Activated CD4-positive, alpha-beta T cell treated with anti-CD3 and anti-CD28 coated beads, Interleukin-2, amount 50 U/mL, for 16 hours (primary cell): ENCODE measurements at places on chromosomes 4 and X.

DNA sequence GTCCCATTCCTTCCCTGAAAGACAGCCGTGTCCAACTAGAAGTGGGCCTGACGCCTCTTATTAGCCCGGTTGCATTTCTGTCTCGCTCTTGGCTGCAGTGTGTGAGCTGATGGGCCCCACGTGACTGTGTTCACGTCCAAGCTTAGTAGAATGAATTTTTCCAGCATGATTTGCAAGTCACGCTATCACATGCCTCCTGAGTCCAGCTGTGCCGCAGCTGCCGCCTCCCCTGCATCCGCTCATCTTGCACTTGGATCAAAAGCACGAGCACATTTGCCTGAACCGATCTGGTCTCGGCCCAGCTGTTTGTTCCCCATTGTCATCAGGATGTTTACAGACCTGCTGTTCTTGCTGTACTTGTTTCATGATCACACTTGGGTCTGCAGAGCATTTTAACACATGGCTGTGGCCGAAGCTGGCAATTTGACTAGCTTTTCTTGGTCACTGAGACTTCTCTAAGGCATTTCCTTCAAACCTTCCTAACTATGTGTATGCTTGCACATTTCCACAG lies 126.5 kb downstream of the KIT start:
- no peak for DNase-seq

DNA sequence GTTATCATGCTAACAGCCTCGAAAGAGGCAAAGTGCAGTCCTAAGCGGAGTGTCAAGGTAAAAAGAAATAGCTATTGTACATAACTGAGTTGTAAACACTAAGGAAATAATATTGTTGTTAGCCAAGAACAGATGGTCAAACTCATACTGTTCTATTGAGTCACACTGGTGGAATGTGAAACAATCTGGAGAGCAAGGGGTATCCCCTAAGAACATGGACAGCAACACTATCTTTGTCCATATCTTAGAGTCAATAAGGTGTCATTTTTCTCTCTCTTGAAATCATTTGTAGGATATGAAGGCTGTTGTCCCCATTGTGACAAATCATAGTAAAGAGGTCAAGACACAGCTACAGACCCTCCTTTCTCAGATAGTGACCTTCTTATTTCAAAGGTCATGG lies 4.5 kb upstream of the PDGFC start:
- no peak for DNase-seq

DNA sequence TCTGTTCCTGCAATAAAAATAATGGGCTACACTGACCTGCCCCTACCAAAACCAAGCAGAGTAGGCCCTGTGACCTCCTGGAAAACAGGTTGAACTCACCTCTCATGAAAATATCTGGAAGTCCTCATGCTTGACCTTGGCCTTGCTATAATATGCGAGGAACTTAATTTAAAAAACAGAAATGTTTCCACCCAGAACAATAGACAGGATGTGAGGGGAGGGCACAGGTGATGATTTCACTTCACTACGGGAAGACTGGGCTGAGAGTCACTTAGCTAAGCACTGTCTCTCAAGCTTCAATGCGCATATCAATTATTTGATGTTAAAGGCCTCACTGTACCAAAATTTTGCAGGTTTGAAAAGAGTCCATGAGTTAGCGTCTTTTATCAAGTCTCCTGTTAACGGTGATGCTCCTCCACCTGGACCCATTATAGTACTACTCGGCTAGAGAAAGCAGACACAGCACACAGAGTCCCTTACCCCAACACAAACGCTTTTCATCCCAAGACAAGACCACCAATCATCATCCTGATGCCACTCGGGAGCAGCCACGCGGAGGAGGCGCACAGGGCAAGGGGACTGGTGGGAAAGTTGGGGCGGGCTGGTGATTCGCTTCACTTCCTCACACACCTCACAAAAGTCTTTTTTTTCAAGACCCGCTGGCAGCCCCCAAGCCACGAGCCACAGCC lies 25.9 kb downstream of the ZNF721 start:
- peak; percentile 6 for DNase-seq

- no peak for DNase-seq
Measured at GRCh38 chrX:102958794-102959193, 21.7 kb downstream of the RAB40AL start.

- DNase-seq: no peak
Measured at GRCh38 chr4:71608678-71609071, 175.2 kb downstream of the GC start.

DNA sequence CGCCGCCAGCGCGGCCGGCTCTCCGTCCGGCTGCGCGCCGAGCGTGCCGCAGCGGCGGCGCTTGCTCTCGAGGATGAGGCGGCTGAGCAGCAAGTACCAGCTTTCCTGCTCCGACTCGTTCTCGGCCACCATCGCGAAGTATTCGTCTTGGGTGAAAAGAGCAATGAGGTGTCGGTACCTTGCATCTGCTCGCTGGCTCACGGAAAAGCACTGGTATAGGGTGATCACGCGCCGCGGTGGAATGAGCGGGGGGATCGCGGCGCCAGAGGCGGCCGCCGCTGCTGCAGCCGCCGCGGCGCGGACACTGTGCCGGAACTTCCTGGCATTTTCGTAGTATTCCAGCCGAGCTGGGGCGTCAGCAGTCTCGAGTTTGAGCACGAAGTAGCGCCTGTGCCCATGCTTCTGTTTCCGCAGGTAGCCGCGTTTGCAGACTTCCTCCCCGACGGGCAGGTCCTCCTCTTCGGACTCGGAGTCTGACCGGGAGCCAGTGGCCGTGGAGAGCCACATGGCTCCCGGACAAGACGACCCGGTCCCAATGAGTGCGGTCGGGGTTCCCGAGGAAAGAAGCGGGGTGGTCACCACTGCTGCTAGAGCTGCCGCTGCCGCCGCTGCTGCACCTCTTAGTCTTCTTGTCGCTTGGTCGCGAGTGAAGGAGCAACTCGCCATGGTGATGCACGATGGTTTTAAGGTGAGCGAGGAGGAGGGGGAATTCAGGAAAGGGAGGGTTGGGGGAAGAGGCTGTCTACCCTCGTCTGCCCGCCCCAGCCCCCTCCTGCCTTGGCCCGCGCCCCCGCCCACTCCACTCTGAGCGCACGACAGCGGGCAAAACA lies 469 bp downstream of the IRS4 start:
- no peak for DNase-seq

- DNase-seq: no peak
Measured at GRCh38 chr4:164116286-164116685, 621.8 kb downstream of the TMA16 start.

- peak; percentile 65 for DNase-seq
Measured at GRCh38 chrX:149871940-149872339, 9.0 kb upstream of the MAGEA8 start.

DNA sequence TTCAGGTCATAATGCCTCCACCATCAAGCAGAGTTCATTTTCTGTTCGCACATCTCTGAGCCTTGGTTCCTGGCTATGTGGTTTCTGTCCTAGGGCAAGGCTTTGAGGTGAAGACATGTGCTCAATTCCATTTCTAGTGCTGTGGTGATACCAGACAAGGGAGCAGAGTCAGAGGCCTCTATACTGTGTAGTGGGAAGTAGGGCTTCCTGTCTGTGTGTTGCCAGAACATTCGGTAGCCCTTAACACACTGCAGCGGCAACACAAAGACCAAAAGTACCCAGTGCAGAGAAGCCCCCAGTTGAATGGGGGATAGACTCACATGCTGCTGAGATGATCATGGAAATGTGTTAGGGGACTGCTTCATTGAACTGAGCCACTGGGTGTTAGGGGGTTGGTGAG lies 56.4 kb downstream of the STARD8 start:
- no peak for DNase-seq

- no peak for DNase-seq
Measured at GRCh38 chr4:163736876-163737275, 242.4 kb downstream of the TMA16 start.

DNA sequence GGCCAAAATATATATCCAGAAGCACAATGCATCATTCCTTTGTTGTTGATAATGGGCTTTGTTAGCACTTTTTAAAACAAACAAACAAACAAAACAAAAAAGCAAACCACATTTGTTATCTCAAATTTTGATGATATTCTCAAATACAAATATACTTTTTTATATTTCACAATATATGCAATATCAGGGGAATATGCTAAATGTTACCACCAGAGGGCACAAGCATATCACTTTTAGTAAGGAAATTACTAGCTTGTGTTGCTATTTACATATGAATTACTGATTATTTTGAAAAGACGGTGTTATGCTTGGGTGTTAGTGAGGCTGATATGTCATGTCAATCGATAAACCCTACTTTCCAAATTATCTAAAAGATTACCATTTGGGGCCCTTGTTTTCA lies 29.1 kb downstream of the RIPPLY1 start:
- DNase-seq: peak; percentile 35

DNA sequence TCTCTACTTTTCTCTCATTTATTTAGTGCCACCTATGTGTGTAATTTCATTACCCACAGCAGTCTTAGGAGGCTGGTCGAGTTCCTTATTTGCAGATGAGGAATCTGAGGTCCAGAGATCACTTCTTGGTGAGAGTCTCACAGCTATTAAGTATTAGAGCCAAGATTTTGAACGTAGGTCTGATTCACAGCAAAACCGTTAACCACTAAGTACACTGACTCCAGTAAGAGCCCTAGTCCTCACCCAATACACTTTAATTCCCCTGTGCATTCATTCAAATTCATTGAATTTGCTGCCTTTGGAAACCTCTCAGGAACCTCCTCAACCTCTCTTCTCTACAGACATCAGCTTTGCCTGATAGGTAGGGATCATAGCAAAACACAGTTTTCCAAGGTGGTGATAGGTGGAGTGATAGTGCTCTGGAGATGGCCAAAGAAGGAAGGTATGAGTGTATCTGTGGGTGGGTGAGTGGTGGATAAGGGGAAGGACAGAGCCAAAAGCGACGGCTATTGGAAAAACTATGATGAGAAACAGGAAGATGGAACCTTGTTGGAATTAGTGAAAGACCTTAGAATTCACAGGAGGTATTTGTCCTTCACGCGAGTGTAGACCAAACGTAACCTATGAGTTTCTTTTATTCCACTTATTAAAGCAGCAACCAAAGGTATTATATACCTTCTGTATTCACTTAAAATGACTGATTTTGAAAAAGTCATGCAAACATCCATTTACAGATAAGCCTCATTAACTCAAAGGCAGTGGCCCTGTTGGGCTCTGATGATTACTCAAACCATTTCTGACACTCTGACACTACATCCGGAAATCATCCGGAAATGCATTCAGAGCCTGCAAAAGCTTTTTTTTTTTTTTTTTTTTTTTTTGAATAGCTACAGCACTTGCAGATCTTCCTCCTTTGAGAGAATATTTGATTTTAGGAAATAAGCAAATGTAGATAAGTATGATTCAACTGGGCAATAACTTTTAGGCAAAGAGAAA lies 6.3 kb downstream of the FMR1 start:
- DNase-seq: peak; percentile 71

DNA sequence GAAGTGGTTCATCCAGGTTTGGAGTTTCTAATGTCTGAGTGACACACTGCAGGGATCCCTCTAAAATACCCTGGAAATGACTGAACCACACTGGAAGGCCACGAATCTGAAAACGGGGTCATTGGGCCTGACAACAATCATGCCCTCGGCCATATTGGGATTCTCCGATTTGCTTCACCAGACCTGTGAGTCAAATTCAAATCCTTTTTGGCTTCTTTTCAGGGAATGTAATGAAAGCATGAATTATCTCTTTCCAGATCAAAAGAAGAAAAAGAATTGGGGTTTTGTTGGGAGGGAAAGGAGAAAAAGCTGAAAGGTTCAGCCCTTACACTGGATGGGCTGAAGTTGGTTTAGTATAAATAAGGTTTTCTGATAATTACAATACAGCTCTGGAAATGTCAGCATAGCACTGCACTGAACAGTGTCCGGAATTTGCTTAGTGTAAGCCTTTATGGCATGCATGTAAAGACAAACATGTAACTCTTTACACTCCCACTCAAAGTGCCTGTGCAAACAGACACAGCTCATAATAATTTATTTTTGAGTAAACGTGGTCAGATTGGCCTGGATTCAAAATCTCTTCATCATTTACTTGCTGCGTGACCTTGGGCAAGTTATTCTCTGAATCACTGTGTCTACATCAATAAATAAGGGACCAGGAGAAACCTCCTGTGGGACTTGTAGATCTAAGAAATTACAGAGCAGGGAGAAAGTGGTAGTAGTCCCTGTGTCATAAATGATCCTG lies 21.4 kb downstream of the CT47C1 start:
- no peak for DNase-seq

- DNase-seq: no peak
Measured at GRCh38 chr4:182286931-182287330, 43.7 kb downstream of the TENM3 start.

GRCh38 chrX:24371391-24371972 lies 11.0 kb downstream of the SUPT20HL1 start:
- DNase-seq: peak; percentile 68

DNA sequence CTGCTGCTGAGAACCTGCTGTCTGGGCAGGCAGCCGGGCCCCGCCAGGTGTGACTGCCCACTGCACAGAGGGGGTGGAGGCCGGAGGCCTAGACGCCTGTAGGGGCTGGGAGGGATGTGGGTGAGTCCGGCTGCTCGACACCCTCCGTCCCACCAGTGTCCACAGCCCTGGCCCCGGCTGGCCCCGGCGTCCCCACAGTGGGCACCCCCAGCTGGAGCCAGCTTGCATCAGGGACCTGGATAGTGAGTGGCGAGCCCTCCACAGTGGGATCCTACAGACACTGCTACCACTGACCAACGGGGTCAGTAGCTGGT lies 34.7 kb upstream of the SPON2 start:
- no peak for DNase-seq

GRCh38 chr4:120561648-120562047 lies 360.9 kb downstream of the PRDM5 start:
- DNase-seq: no peak

- DNase-seq: no peak
Measured at GRCh38 chr4:80060804-80061203, 12.2 kb downstream of the ANTXR2 start.

DNA sequence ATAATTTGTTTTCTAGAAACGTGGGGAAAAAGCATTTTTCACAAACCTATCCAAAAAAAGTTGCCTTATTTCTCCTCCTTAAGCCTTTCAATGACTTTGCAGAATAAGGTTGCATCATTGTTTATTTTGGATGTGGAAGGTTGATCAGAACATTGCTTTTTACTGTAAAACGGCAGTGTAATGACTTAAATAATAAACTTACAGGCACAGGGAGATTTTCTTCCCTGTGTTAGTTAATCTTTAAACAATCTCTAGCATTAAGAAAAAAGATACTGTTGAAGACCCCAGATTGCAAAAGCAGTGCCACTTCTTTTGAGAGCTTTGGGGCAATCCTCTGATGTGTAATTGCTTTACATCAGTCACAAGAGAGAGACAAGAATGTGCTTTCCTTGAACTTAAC lies 153.4 kb downstream of the ARX start:
- no peak for DNase-seq

GRCh38 chr4:13521047-13521446 lies 23.3 kb downstream of the NKX3-2 start:
- no peak for DNase-seq

GRCh38 chrX:138690591-138690990 lies 20.9 kb downstream of the FGF13 start:
- DNase-seq: no peak

GRCh38 chr4:98802770-98803198 lies 126.1 kb downstream of the EIF4E start:
- no peak for DNase-seq

GRCh38 chr4:147809211-147809610 lies 77.3 kb downstream of the ARHGAP10 start:
- DNase-seq: no peak
